ENCODE measurements at places on chromosomes 2 and 18. TPM values are rescaled to one million over a fixed set of nuclear protein-coding genes. Genes with fewer than 3 reads are reported as not detected.
A peak's percentile ranks its signal among the peaks of the same experiment; 100 is the strongest.

DNA sequence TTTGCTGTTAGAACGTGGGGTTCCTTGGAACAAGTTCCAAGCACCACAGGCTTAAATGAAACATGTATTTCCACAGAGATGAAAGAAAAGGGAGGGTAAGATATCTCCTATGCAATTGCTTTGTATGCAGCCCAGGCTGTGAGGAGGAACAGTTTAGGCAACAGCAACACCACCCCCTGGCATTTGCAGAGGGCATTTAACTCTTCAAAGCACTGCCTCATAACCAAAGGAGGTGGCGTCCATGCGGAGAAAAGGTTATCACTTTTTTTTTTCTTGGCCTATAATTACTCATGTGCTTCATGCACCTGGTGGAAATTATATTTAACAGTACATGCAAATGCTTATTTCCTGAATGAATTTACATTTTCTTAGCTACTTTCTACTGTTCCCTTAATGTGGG lies 286.0 kb downstream of the LPIN1 start:
- DNase-seq = no peak

- no peak for DNase-seq
Measured at GRCh38 chr2:61493523-61493942, 22.6 kb upstream of the USP34 start.

DNA sequence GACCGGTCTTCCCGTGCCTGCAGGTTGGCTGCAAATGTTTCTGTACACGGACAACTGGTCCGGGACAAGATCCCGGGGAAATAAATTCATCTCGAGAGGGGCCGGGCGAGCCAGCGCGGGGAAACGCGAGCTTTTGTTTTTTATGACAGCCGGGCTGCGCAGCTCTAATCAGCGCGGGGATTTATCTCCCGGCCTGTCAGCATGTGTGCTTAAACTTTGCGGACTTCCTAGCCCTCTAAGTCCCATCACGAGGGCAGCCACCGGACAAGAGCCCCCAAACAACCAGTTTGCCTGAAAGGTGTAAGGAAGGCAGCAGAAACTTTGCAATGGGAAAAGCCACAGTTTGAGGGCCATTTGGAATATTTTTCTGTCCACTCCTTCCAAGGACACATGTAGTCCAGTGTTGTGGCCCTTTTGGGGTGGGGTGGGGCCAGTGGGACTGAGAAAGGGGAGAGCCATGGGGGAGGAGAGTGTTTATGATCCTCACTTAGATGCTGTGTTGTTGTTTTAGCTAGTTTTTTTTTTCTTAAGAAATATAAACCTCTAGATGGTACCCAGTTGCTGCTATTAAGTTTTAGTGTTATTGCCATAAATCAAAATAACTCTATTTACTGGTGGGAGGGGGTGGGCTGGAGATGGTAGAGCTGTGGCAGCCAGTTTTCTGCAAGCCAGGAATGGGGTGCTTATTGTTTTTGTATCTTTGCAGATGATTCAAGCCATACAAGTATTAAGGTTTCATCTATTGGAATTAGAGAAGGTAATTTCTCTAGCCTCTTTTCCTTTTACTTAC lies 6.0 kb downstream of the MEIS1 start:
- no peak for DNase-seq

GRCh38 chr2:160389875-160390274 lies 103.7 kb downstream of the RBMS1 start:
- DNase-seq = no peak

DNA sequence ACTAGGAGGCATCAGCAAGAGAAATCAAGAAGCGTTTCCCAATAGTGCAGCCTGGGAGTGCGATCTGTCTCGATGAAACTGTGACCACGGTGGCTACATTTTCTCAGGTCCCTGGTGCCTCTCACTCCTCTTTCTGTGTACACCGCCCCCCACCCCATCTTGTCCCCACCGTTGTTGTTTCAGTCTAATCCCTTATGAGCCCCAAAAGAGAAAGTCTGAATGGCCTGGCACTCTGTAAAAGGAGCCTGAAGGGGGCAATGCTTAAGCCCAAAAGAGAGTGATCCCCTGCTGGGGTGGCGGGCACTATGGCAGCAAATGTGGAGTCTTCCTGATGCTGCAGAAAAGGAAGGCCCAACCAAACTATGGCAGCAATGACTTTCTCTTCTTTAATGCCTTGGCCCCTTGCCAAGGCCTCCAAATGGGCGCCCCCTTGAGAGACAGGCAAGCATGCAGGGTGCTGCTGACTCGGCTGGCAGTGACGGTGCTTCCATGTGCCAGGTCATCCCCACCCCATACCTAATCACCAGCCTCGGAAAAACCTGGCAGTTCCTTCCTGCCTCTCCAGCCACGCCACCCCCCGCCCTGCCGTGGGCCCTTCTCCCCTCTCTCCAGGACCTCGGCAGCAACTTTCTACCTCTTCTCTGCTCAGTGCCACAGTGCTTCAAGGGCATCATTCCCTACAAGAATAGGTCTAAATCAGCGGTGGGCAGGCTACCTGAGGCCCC lies 123.0 kb downstream of the CYP26B1 start:
- peak; percentile 40 for DNase-seq

DNA sequence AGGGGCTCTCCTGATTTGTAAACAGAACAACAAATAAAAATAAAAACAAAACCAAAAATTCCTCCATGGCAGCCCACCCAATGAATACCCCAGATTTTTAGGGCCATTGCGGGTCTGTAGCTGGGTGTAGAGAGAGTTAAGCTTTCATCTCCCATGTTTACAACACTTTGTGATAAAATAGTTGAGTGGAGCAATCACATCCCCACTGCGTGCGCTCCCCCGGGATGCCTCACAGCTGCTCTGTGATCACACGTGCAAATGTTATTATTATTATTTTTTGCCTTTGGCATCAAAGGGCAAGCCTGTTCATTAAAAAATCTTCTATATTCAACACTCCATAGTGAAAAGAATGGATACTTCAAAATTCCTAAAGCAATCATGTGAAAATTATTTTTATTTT lies 118.0 kb downstream of the MBP start:
- no peak for DNase-seq

DNA sequence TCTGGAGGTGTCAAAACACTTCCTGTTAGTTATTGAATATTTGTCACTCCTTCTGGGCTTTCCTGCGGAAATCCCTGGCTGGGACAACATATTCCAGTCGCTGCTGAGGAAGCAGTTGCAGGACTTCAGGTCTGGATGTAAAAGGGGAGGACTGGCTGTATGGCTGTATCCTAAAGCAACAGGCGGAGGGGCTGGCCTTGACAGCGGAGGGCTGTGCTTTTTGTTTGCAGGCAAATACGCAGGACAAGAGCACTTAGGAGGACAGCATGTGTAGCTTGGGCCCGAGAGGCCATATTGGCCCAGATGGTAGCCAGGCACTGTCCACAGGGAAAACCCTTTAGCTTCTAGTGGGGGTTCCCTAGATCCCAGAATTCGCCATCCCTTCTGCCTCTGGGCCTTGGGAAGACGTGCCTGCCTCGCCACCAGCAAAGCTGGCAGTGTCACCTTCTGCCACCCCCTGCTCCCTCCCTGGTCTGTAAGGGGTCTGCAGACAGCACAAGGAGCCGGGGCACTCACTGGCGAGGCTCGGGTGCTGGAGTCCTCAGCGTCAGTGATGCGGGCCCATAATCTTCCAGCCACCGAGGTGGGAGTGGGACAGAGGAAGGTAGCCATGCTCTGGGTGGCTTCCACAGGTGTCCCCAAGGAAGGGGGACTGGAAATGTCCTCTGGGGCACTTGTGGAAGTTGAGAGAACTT lies 6.7 kb downstream of the NPPC start:
- no peak for DNase-seq

GRCh38 chr2:42757981-42758740 lies 5.8 kb downstream of the OXER1 start:
- DNase-seq = no peak

DNA sequence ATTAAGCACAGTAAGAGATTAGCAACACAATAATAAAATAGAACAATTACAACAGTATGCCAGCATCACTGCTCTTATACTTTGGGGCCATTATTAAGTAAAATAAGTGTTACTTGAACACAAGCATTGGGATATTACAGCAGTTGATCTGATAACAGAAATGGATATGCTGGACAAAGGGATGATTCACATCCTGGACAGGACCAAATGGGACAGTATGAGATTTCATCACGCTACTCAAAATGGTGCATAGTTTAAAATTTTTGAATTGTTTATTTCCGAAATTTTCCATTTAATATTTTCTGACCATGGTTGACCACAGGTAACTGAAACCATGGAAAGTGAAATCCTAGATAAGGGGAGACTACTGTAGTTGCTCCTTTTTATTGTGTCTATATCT lies 138.2 kb downstream of the UBR3 start:
- no peak for DNase-seq

DNA sequence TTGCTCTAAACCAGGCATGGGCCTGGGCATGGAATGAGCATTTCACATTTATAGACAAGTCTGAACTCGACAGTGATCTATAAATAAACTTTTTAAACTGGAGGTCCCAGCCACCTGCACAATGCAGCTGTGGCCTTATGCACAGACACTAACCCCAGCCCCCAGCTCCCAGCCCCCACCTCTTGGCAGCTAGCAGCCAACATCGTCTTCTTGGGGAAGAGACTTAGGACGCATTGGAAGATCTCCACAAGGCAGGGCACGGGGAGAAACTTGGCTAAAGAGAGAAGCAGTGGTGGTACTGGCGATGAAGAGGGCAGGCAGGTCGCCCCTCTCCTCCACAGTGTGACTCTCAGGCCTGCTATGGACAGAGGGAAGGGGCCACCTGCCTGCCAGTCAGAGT lies 213.2 kb downstream of the ANAPC1 start:
- peak; percentile 43 for DNase-seq

DNA sequence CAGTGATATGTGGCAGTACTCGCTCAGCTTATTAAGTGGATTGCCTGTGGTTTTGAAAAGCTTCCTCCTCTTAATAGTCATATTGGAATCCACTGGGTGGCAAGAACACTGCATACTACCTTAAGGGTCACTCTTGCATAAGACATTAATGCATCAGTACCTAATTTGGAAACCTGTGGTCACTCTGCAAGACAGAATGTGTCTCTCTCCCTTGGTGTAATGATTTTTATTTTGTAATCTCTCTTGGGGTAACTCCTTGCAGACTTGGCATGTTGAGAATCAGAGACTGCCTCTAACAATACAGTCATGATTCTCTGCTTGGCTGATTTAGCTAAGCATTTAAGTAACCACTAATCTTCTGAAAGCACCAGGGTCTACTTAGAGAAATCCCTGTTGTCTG lies 33.0 kb upstream of the IER3IP1 start:
- no peak for DNase-seq

DNA sequence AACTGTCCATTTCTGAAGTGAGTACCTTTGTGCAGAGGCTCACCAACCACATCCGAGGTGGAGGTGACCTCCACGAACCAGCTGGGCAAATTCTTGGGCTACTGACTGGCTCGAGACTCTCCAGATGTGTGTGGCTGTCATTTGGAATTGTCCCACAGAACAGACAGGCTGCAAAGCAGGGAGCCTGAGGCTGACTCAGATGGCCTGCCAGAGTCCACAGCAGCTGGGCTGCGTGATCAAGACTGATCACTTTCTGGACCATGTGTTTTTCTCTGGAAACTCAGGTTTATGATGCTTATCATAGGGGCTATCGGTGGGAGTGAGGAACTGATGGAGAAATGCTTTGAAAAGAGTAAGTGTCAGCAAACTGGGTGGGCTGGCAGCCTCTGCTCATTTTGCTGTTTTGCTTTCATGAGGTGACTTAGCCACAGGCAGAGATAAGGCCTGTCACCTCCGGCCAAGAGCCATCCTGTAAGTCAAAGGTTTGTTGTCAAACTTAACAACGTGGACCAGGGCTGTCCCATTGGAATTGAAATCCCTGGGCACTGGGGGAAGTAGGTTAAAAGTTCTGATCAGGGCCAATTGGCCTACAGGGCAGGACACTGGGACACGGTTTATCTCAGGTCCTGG lies 120.4 kb downstream of the LIPG start:
- DNase-seq = no peak

DNA sequence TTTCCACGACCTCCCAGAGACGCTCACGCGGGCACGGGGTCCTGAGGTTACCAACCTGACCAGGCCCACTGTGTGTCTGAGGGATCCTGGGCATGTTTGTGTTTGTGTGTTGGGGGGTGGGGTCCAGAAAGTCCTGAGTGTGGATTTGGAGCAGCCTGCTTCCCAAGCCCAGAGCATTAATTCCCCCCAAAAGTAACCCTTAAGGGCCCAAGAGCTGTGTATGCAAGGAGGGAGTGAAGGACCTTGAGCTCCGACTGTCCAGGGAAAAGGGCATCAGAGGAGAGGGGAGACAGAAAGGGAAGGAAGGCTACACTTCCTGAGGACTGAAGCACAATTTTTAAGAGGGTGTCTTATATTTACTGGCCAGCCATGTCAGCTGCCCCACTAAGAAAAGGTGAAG lies 5.2 kb upstream of the SIX3 start:
- DNase-seq = no peak

DNA sequence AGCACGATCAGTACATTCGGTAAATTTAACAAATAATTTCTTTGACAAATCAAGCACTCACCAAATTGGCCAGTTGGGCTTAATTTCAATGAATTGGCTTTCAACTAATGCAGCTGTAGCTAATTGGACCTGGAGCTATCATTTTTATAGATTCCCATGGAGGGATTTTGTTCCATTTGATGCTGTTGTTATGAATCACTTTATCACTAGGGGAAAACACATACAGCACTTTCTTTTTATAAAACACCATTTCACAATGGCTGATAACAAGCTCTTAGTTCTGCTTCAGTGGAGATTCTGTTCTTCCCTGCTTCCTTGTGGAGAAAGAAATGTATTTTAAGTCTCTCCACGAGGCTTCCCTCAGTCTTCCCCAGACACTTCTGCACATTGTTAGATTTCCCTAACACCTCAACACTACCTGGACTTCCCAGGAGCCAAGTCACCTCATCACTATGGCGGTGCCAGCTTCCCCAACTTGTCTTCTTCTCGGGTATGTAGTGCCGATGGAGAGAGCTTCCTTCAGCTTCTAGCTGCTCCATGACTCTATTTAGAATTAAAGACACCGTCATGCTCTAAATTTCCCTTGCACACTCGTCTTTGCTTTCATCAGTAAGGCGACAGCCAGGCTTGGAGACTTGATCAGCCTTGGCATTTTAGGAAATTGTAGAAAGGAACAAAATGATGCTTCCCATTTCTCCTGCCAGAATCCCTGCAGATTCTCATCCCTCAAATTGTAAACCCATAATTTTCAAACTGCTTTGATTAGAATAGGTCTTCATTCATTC lies 72.0 kb downstream of the INPP5D start:
- DNase-seq = no peak

GRCh38 chr18:6752202-6752860 lies 22.8 kb downstream of the ARHGAP28 start:
- no peak for DNase-seq

GRCh38 chr18:48975817-48976649 lies 25.3 kb upstream of the SMAD7 start:
- DNase-seq = no peak

Gene ANKRD30BL
- total RNA-seq = not detected

Gene TCF23
- not detected for total RNA-seq

Gene GNLY
- 1.4 TPM for total RNA-seq

Gene C2orf92
- total RNA-seq = 3.1 TPM

Gene ATP6V1C2
- 0.44 TPM for total RNA-seq

Gene TMEFF2
- not detected for total RNA-seq

Gene TTN
- total RNA-seq = 1,330 TPM

Gene VPS4B
- 16.4 TPM for total RNA-seq

Gene VIT
- total RNA-seq = 16.9 TPM
